RKO (cell line): ENCODE measurements at places on chromosomes 16 and 17.

DNA sequence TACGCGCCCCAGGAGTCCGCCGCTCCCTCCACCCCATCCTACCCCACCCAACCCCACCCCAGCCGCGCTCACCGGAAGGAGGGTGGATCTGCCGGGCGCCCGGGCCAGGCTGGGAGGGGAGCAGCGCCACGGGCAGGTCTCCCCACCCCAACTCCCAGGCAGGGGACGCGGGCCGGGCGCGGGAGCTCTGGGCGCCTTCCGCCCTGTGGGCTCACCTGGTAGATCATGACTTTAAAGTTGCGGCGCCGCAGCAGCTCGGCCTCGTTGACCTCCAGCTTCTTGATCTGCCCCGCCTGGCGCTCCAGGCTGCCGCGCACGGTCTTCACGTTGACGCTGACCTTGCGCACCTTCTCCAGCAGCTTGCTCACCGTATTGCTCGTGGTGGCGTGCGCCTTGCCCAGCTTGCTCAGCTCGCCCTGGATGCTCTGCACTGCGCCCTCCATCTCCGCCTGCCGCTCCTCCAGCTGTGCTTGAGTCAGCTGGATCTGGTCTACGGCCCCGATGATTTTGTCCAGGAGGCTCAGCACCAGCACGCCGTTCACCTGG is 571 bp downstream of the CAVIN1 start:
- peak; percentile 75 for DNase-seq

DNA sequence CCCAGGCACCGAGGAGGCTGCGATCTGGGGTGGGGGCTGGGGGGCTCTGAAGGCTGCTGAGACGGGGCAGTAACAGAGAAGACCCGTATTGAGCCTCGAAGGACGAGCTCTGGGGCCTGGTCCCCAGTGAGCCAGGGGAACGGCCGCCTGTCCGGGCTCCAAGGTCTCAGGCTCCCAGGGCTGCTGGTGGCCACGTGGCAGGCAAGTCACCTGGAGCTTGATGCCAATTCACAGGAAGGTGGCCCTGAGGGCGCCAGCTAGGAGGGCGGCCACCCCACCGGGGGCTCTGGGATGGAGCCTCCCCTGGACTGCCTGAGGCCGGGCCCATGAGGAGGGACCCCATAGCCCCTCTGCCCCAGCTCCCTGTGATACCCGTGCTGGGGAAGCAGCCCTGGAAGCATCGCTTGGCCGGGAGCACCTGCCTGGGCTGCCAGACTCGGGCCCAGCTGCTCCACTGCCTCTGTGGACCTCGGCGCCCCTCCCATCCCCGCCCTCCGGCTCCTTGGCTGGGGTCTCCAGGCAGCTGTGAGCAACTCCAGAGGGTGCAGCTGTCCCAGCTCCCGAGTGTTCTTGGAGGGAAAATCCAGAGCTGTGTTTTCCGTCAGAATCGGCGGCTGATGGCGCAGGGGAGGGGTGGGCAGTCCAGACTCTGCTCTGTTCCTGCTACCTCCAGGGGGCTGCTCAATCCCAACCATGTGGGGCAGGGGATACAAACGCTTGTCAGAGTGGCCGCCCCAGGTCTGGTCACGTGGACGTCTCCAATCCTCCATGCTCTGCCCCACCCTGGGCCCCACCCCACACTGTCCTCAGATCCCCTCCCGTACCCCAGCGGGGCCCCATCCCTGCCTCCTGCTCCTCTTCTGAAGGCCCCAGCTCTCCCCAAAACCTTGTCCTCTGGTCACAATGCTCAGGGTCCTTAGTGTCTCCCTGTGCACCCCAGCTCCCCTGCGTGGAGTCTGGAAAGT is 67.2 kb upstream of the GNG13 start:
- DNase-seq = no peak

DNA sequence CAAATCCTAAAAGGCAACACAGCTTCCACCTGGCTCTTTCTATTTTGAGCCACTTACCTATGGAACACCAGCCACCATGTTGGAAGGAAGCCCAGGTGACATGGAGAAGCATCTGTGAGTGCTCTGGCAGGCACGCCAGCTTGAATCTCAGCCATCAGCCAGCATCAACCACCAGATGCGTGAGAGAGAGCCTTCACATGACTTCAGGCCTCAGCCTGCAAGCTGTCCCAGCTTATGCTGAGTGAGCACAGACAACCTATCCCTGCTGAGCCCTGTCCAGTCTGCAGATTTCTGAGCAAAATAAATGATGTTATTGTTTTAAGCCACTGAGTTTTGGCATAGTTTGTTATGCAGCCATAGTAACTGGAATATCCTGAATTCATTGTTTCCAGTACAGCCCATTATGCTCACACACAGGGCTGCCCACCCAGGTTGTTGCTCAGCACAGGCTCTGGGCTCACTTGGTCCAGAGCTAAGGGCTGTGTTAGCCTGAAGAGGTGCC is 35.1 kb downstream of the TMEM238L start:
- DNase-seq = no peak

DNA sequence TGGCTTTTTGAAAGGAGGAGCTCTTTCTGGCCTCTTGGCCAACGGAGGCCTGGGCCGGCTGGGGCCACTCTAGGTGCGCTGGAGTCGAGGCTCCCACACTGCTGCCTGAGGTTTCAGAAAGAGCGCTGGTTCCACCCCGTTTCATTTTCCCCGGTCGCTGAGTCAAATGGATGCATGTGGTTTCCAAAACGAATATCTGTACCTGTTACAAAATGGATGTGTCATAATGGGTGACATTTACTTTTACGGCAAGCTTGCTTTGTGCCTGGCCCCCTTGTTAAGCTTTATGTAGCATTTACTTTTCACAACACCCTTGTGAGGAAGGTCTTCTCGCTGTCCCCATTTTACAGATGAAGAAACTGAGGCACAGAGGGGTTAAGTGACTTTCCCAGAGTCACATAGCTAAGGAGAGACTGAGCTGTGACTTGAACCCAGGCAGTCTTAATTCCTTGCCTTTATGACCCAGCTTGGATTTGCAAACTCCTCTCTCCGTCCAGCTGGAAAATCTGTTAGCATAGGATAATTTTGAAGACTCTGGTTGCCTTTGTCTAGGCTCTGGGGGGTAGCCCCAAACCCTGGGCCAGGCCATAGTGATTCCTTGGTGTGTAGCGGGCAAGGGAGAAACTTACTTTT is 10.6 kb downstream of the KSR1 start:
- no peak for DNase-seq
